ENCODE measurements at places on chromosomes 5 and 9.

- DNase-seq: no peak
Measured at GRCh38 chr5:912280-913091, 19.8 kb downstream of the TRIP13 start.

GRCh38 chr9:99787556-99787955 is 34.1 kb upstream of the NR4A3 start:
- no peak for DNase-seq

DNA sequence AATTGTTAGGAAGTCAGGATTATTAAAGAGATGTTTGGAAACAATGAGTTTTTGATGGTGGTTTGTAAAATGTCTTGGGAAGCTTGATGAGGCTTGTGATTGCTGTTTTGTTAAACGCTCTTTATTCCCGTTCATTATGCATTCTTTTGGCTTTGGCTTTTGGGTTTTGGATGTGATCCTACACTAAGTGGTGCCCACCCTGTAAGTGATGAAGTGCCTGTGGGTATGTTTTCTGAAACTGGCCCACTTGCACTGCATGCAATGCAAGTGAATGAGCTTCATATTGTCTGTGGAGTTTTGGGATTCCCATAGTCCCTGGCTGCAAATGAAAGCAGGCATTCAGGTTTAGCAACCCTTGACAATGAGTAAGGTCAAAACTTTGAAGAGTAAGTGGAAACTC is 1035.5 kb upstream of the WWC1 start:
- no peak for DNase-seq

DNA sequence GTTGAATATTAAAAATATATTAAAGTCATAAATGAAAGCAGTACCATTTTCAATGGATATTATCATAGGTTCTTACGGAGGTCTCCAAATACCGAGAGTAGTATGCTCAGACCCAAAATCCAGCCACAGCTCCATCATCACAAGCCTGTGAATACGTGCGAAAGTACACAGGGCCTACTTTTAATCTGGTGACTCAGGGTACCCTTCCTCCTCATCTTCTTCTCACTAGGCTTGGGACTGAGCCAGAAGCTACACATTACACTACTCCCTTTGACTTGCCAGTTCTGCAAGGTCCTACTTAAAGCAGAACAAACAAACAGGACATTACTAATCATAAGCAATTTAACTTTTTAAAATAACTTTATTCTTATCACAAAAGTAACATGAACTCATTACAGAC is 7.6 kb upstream of the RIC1 start:
- DNase-seq: no peak

GRCh38 chr5:29382780-29383179 is 1810.7 kb upstream of the CDH6 start:
- no peak for DNase-seq

DNA sequence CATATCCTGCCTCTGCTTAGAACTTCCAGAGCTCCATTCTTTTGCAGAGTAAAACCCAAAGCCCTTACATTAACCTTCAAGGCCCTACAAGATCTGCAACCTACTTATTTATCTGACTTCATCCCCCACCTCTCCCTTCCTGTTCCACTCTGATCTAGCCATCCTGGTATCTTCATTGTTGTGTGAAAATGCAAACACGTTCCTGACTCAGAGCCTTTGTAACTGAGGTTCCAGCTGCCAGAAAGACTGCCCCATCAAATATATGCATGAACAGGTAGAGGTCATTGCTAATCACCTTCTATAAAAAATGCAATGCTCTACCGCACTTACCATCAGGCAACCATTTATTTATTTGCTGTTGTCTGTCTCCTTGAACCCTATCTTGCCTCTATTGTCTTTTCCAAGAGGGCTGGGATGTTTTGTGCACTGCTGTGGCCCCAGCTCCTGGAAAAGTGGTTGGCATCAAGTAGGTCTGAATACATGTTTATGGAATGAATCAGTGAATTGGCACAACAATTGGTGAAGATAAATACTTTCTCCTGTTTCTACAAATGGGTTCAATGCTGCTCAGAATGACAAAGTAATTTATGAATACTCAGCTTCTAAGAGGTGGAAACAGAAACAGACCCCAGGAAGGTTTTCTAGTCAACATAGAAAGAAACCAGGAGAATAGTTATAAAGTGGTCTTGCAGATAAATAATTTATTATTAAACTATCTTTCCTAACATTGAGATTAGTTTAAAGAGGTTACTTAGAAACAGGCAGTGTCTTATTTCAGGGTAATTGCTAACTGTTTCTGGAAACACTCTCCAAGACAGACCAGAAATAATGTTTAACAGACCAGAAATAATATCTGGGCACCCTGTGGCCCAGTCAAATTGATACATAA is 230.6 kb upstream of the CD180 start:
- no peak for DNase-seq

DNA sequence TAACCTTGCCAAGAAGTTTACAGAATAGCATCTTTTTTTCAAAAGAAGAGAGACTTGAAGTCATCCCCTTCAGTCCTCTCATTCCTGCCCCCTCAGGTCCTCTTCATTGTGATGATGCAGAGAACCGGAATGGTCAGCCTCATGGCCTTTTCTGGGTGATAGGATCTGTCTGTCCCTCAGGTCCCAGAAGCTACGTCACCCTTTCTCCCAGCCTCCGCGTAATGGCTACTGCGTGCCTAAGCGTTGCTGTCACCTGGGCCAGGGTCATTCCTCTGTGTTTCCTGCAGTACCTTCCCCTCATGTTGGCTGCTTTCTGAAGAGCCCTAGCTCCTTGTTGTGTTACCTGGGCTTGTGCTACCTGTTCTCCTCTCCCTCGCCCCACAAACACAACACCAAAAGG is 4.7 kb downstream of the PIK3R1 start:
- no peak for DNase-seq

DNA sequence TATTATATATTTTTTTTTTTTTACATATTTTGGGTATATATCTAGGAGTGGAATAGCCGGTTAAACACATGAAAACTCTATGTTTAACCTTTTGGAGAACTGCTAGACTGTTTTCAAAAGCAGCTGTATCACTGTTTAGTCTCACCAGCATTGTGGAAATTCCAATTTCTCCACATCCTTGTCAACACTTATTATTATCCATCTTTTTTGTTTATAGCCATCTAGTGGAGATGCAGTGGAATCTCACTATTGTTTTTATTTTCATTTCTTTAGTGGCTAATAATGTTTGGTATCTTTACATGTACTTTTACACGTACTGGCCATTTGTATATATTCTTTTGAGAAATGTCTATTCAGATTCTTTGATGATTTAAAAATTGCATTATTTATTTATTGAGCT is 22.7 kb upstream of the CCDC180 start:
- no peak for DNase-seq

GRCh38 chr5:72523960-72524582 is 16.9 kb upstream of the ZNF366 start:
- no peak for DNase-seq

GRCh38 chr5:91281401-91281800 is 101.7 kb downstream of the ARRDC3 start:
- no peak for DNase-seq

DNA sequence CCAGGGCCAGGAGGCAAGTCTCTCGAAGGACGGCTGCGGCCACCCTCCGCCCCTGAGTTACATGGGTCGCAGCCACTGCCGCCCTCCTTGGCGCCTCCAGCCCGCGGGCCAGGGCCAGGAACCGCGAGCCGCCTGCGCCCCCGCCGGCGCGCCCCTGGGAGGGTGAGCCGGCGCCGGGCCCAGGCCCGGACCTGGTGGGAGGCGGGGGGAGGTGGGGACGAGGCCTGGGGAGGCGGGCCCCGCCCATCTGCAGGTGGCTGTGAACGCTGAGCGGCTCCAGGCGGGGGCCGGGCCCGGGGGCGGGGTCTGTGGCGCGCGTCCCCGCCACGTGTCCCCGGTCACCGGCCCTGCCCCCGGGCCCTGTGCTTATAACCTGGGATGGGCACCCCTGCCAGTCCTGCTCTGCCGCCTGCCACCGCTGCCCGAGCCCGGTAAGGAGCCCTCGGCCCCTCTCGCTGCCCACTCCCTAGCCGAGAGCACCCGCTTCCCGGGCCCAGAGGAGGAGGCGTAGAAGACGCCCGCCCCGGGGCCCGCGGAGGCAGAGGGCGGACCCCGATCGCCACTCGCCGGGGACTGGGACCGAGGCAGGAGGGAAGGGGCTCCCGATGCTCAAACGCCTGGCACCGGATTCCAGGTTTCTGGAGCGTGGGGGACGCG is at the start of gene ASS1:
Gene ASS1 (plus strand): TSS at position 397 of the 657 bp plus-strand sequence. CDS start 7,268 bp downstream, outside the sequence.
- DNase-seq: peak; percentile 75

- DNase-seq: no peak
Measured at GRCh38 chr5:59206132-59206581, 623.3 kb downstream of the RAB3C start.

DNA sequence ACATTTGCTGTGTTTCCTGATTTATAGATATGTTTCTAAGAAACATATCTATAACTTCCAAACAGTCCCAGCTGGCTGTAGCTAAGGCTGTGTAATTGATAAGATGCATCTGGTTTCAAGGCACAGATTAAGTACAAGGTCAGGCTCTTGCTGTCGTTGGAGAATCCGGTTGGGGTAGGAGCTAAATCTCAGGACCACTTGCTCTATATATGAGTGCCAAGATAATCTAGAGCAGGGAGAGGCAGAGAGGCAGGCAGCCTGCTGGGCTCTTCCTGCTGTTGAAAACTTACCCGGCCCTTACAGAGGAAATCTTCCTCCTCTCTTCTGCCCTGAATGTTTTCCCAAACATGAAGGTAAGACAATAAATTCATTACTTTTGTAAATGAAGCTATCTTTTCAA is at the start of gene C7:
Gene C7 (plus strand): TSS at position 234 of the 400 bp plus-strand sequence. CDS start 114 bp downstream, at position 348.
- no peak for DNase-seq

GRCh38 chr5:58934629-58935097 is 351.8 kb downstream of the RAB3C start:
- no peak for DNase-seq

GRCh38 chr9:136784249-136784996 is 6.7 kb upstream of the TMEM141 start:
- peak; percentile 62 for DNase-seq

DNA sequence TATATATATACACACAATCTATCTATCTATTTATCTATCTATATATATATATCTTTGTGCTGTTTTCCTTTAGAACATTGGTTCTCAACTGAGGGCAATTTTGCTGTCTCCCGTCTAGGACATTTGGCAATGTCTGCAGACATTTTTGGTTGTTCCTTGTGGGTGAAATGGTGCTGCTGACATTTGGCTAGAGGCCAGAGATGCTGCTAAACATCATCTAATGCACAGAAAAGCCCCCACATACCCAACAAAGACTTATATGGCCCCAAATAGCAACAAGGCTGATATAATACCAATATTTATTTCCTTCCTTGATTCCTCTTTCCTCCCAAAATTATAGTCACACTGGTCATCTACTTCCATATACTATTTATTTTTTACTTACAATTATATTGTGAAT is 197.5 kb downstream of the TRPM3 start:
- no peak for DNase-seq

- DNase-seq: no peak
Measured at GRCh38 chr9:21965401-21965951, 28.7 kb downstream of the CDKN2A start.

GRCh38 chr9:106880863-106881262 is 17.9 kb downstream of the ZNF462 start:
- DNase-seq: no peak

GRCh38 chr9:136225366-136225747 is 20.3 kb downstream of the QSOX2 start:
- no peak for DNase-seq

Measured in SHP77 (cell line).